ENCODE measurements at places on chromosomes 7 and 10. TPM values are rescaled to one million over a fixed set of nuclear protein-coding genes. Genes with fewer than 3 reads are reported as not detected.

The SLC26A3 gene
- total RNA-seq, result not detected

The HOXA4 gene
- 1.0 TPM for total RNA-seq

The AGBL3 gene
- total RNA-seq, result 5.4 TPM

The NUDCD3 gene
- 176 TPM for total RNA-seq

The MUC12 gene
- 1.3 TPM for total RNA-seq

The NEUROG3 gene
- not detected for total RNA-seq

The CPA2 gene
- total RNA-seq, result not detected

The C7orf57 gene
- 0.24 TPM for total RNA-seq

The SRRM3 gene
- total RNA-seq, result 0.21 TPM

The DEPP1 gene
- total RNA-seq, result 16.5 TPM

The IKZF1 gene
- total RNA-seq, result 0.28 TPM

The SPDYE9 gene
- not detected for total RNA-seq

The SLC13A1 gene
- total RNA-seq, result not detected

The PSTK gene
- total RNA-seq, result 3.3 TPM

The CCDC126 gene
- total RNA-seq, result 11.0 TPM

Measured in Calu3 (cell line).